Activated CD4-positive, alpha-beta T cell treated with anti-CD3 and anti-CD28 coated beads, Interleukin-2, amount 10 ng/mL, durations not matched to agents 24 days and 14 days (primary cell): ENCODE measurements at places on chromosomes 1 and 21. TPM values are rescaled to one million over a fixed set of nuclear protein-coding genes. Genes with fewer than 3 reads are reported as not detected.
A peak's percentile ranks its signal among the peaks of the same experiment; 100 is the strongest.

Gene GNG4
- total RNA-seq = 76.2 and 77.2 TPM in 2 replicates

GRCh38 chr1:155091071-155092051 is 12.7 kb downstream of the EFNA3 start:
- no peak overlapping the region for H3K4me3 ChIP-seq
- peaks cover 6% of the 10 kb centered on the region for H3K4me1 ChIP-seq
- H3K27ac ChIP-seq = peak overlapping the region; percentile 5
- no peaks in the 10 kb centered on the region for H3K36me3 ChIP-seq
- peaks cover 25% of the 10 kb centered on the region for H3K27me3 ChIP-seq

- peak overlapping the region; percentile 97 for H3K27ac ChIP-seq
- H3K4me3 ChIP-seq = peak overlapping the region; percentile 79
- peak; percentile 96 for DNase-seq
- no peaks in the 10 kb centered on the region for H3K27me3 ChIP-seq
- H3K4me1 ChIP-seq = peaks cover 69% of the 10 kb centered on the region
- H3K36me3 ChIP-seq = peaks cover 7% of the 10 kb centered on the region
Observed at GRCh38 chr1:234963180-234963903, 165.3 kb downstream of the TOMM20 start.

DNA sequence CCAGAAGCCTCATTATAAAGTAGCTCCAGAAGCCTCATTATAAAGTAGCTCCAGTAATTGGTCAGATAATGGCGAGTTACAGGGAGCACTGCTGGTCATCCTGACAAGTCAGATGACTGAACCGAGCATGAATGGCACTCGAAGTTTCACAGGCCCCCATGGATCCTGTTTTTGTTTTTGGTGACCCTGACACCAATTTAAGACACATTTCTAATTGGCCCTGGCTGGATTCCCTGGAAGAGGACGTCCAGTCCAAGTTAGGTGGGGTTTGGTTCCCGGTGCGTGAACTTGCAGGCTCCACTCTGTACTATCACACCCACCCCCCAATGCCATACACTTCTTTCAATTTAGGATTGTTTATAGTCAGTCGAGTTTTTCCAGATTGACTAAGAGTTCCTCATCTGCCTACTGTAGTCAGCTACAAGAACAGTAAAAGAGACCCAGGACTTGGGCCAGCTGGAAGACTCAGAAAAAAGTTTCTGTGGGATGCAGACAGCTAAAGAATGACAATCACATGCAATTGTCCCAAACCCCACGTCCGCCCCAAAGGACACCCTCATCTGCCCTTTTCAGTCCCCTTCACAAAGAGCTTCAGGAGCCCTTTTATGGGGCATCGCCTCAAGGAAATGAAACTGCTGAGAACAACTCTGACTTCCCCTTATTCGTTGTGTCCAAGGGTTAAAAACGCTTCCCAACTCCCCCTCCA is 2.7 kb downstream of the DHRS3 start:
- peaks cover 2% of the 10 kb centered on the region for H3K27me3 ChIP-seq
- H3K4me1 ChIP-seq = peaks cover 70% of the 10 kb centered on the region
- H3K4me3 ChIP-seq = peak overlapping the region; percentile 99
- H3K36me3 ChIP-seq = peaks cover 49% of the 10 kb centered on the region
- no peak for DNase-seq

Gene CACHD1
- total RNA-seq = 0.14 and 0.23 TPM in 2 replicates

DNA sequence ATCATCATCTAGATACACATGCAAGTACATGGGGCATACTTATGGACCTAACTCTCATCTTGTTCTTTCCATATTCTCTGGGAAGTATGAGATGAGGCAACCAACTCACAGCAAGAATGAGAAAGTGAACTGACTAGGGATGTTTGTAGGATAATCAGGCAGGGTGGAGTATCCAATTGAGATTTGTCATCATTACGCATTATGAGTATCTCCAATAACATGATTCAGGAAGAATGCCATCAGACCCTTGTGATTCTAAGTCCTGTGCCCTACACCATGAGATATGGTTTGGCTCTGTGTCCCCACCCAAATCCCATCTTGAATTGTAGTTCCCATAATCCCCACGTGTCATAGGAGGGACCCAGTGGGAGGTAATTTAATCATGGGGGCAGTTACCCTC is 154.0 kb downstream of the SLC30A10 start:
- H3K27ac ChIP-seq = no peak overlapping the region
- no peaks in the 10 kb centered on the region for H3K4me1 ChIP-seq
- no peak overlapping the region for H3K4me3 ChIP-seq

GRCh38 chr1:115717541-115717940 is 51.0 kb downstream of the CASQ2 start:
- H3K27ac ChIP-seq = no peak overlapping the region
- peak; percentile 74 for DNase-seq
- peaks cover 28% of the 10 kb centered on the region for H3K27me3 ChIP-seq
- no peak overlapping the region for H3K4me3 ChIP-seq
- no peaks in the 10 kb centered on the region for H3K4me1 ChIP-seq

DNA sequence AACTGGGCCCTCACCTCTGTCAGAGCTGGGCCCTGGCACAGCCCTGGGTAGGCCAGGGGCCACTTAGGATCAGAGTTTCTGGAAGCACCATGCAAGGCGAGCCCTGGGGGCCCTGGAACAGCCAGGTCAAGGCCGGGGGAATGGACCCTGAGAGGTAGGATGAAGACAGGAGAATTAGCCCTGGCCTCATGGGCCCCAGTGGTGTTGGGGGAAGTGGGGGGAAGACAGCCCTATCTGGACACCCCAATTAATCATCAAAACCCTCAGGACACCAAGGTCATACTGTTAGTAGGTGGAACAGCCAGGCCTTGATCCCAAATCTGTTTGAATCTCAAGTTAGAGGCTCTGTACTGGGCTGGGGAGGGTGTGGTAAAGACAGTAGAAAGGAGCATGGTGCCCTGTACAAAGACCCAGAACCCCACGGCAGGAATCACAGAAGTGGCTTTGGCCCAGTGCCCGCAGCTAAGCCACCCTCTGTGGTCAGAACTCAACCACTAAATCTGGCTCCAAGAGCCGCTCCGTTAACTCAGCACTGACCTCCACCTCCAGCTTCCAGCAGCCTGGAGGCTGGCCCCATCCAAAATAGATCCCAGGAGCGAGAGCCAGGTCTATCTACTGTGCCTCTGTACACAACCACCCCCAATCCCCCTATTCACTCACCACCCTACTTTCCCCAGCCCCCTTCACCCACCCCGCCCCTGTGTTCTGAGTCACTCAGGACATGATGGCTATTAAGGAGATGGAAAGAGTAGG is 14.0 kb upstream of the TRIM63 start:
- H3K4me1 ChIP-seq = no peaks in the 10 kb centered on the region
- no peak overlapping the region for H3K4me3 ChIP-seq
- H3K27me3 ChIP-seq = peaks cover 27% of the 10 kb centered on the region
- H3K27ac ChIP-seq = no peak overlapping the region
- H3K36me3 ChIP-seq = no peaks in the 10 kb centered on the region

Gene FLG2
- not detected in 2 replicates for total RNA-seq
